ENCODE measurements at places on chromosomes 4 and X. TPM values are rescaled to one million over a fixed set of nuclear protein-coding genes. Genes with fewer than 3 reads are reported as not detected.

GRCh38 chr4:134888156-134888555 is 686.6 kb upstream of the PABPC4L start:
- no peak for DNase-seq

GRCh38 chr4:8195431-8195830 is 3.7 kb upstream of the SH3TC1 start:
- DNase-seq: no peak

DNA sequence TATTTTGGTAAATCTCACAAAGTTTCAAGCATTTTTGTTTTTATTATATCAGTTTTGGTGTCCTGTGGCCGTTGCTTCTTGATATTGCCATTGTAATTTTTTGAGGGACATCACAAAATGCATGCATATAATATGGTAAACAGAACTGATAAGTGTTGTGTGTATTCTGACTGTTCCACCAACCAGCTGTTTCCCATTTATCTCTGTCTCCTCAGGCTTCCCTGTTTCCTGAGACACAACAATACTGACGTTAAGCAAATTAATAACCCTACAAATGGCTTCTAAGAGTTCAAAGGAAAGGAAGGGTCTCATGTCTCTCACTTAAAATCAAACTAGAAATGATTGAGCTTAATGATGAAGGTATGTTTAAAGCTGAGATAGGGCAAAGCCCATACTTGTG is 40.0 kb downstream of the UGT2B10 start:
- DNase-seq: no peak

The TEX13D gene
- polyA plus RNA-seq: not detected

The TGIF2LX gene
- polyA plus RNA-seq: not detected

The H2BW2 gene
- polyA plus RNA-seq: 0.61 TPM
